NCI-H460 (cell line): ENCODE measurements at places on chromosomes 2 and 18. TPM values are rescaled to one million over a fixed set of nuclear protein-coding genes. Genes with fewer than 3 reads are reported as not detected.

The SLC40A1 gene
- total RNA-seq, result 8.8 and 12.5 TPM in 2 replicates

The MALL gene
- total RNA-seq, result 20.9 and 27.7 TPM in 2 replicates

The KANSL1L gene
- 6.5 and 8.4 TPM in 2 replicates for total RNA-seq

The AGAP1 gene
- total RNA-seq, result 18.1 and 18.3 TPM in 2 replicates

The SERPINB11 gene
- 107 and 126 TPM in 2 replicates for total RNA-seq

The IL36B gene
- not detected in 2 replicates for total RNA-seq

The VWC2L gene
- total RNA-seq, result not detected in 2 replicates

The LOXL3 gene
- total RNA-seq, result 2.9 and 3.1 TPM in 2 replicates

The REG3G gene
- total RNA-seq, result not detected in 2 replicates

The ASXL3 gene
- 0.20 and 0.26 TPM in 2 replicates for total RNA-seq

The RAB17 gene
- total RNA-seq, result 0.32 and 0.55 TPM in 2 replicates

The PSMA8 gene
- not detected in 2 replicates for total RNA-seq

The DUSP19 gene
- total RNA-seq, result 2.1 and 3.5 TPM in 2 replicates

The NAGK gene
- 15.4 and 19.5 TPM in 2 replicates for total RNA-seq

The CBLN2 gene
- total RNA-seq, result 0.59 and 0.61 TPM in 2 replicates

The DCC gene
- 0.03 and 0.05 TPM in 2 replicates for total RNA-seq

The ANKRD36 gene
- 13.4 and 19.3 TPM in 2 replicates for total RNA-seq

The RDH14 gene
- 39.6 and 43.1 TPM in 2 replicates for total RNA-seq

The LBX2 gene
- 0.95 and 1.9 TPM in 2 replicates for total RNA-seq

The FER1L5 gene
- not detected in 2 replicates for total RNA-seq

The ERMN gene
- total RNA-seq, result not detected in 2 replicates

The SERPINB12 gene
- not detected in 2 replicates for total RNA-seq

The CCBE1 gene
- not detected in 2 replicates for total RNA-seq

The IL36RN gene
- total RNA-seq, result not detected in 2 replicates

The NR4A2 gene
- total RNA-seq, result 4.8 and 5.7 TPM in 2 replicates

The UGT1A4 gene
- total RNA-seq, result 0.20 TPM in 1 of 2 replicates, not detected in the other

The OXER1 gene
- not detected in 2 replicates for total RNA-seq

The STEAP3 gene
- 9.4 and 11.1 TPM in 2 replicates for total RNA-seq

The TMEM214 gene
- 32.0 and 36.3 TPM in 2 replicates for total RNA-seq

The LONRF2 gene
- 3.2 and 4.3 TPM in 2 replicates for total RNA-seq

The UPP2 gene
- total RNA-seq, result not detected in 2 replicates

The CTNNA2 gene
- not detected in 2 replicates for total RNA-seq

The AGPS gene
- 58.0 and 61.8 TPM in 2 replicates for total RNA-seq

The REEP1 gene
- total RNA-seq, result 0.55 TPM in 1 of 2 replicates, not detected in the other

The ESPNL gene
- total RNA-seq, result 0.20 and 0.35 TPM in 2 replicates

The MBD5 gene
- total RNA-seq, result 17.4 and 25.1 TPM in 2 replicates
